ENCODE measurements at places on chromosomes 6 and 20.

DNA sequence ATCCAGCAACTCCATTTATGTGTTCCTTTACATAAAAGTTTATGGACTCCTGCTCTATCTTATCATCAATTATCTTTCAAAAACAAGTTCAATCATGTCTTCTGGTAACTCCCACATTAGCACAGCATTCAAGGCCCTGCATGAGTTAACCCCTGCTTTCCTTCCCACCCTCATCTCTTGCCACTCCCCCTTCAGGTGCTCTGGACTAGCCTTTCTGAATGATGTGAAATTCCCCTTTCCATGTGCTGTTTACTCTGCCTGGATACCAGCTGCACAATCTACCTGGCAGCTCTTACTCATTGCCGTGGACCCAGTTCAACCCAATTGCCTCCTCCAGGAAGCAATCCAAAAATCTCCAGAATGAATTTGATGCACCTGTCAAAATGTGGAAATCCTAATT lies 11.9 kb downstream of the ADGRF4 start:
- no peak for DNase-seq

DNA sequence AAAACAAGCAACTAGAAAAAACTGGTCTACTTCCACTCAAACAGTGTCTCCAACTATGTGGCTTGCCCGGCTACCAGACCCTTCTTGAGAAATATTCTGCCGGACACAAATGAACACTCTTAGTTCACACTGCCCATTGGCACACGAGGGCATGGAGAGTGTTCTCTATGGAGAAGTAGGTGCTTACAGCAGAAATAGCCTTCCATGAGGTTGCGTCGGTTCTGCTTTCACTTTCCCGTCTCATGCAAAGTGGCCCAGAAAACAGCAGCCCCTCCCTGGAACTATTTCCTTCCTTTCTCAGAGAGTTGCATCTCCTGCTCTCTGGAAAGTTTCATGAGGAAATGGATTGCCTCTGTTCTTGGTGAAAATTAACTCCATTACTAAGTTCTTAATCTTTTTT lies 9.5 kb upstream of the HLA-DOA start:
- no peak for DNase-seq

GRCh38 chr6:13378669-13379590 lies 50.6 kb upstream of the TBC1D7 start:
- DNase-seq: no peak

- DNase-seq: no peak
These were observed 8.7 kb downstream of the CST3 start for GRCh38 chr20:23629017-23629541.

- no peak for DNase-seq
These were observed 25.3 kb upstream of the CCND3 start for GRCh38 chr6:41966961-41967311.

- no peak for DNase-seq
These were observed 651.8 kb downstream of the QKI start for GRCh38 chr6:164066335-164066734.

- no peak for DNase-seq
These were observed 47.6 kb upstream of the PTGIS start for GRCh38 chr20:49615401-49616153.

GRCh38 chr6:11418290-11418905 lies 119.2 kb upstream of the TMEM170B start:
- no peak for DNase-seq

DNA sequence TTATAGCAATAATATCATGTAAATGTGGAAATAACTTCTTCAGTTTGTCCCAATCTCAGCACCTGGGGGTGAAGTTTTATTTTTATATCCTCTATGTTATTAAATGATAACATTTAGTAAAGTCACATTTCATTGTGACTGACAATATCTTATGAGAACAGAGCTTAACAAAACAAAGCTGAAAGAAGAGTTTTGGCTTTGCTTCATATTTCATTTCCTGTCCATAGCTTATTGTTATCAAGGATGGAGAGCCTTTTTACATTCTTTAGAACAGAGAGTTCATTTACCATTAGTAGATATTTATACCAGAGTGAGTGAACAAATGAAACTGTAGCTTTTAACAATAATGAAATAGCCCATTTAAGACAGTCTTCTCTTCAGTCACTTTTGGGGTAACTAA lies 231.9 kb upstream of the SGK1 start:
- DNase-seq: no peak
